ENCODE measurements at places on chromosomes 13 and 19.

GRCh38 chr19:927351-927779 lies 1.5 kb downstream of the ARID3A start:
- DNase-seq: no peak

DNA sequence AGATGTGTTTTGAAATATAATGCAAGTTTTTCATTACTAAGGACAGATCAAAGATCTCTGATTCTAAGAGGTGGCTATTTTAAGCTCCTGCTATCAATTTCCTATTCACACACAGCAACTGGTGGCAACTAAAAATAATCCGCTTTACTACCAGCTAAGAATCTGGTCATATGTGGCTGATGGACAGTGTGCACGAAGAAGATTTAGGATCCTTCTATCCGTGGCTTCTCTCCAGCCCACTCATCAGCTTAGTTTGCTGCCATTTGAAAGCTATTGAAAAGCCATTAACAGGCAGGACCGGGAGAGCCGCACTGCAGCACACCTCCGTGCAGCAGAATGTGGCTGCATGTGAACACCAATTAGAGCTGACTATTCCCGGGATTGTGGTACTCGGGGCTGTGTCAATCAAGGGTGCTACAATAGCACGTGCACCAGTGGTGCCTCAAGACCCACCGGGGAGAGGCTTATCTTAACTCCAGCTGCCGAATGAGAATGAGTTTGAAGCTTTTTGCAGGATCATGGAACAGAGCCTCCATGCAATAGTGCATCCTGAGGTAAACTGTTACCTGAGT lies at the start of gene MYO16:
Gene MYO16 (plus strand): TSS at position 431 of the 572 bp plus-strand sequence. CDS start 234 bp downstream, outside the sequence.
- peak; percentile 82 for DNase-seq

- DNase-seq: no peak
Measured at GRCh38 chr19:1409204-1410005, 2.0 kb downstream of the DAZAP1 start.

DNA sequence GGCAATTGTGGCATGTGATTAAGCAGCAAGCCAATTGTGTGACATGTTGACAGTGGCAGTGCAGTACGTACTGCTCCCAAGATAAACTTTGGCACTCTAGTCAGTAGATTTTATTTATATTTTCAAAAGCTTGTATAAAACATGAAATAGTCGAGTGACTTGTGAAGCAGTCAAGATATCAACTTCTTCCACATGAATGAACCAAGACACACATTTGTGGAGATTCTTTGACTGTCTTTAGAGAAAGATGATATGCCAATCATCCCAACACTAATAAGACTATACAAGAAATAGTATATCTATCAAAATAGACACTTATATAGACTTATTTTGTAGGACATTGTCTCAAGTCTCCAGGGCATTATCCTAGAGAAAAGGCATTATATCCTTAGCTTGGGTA lies 538.0 kb downstream of the DCT start:
- no peak for DNase-seq

- peak; percentile 93 for DNase-seq
Measured at GRCh38 chr13:108525827-108526226, 103.6 kb upstream of the MYO16 start.

GRCh38 chr13:83311886-83312577 lies 570.2 kb downstream of the SLITRK1 start:
- no peak for DNase-seq

DNA sequence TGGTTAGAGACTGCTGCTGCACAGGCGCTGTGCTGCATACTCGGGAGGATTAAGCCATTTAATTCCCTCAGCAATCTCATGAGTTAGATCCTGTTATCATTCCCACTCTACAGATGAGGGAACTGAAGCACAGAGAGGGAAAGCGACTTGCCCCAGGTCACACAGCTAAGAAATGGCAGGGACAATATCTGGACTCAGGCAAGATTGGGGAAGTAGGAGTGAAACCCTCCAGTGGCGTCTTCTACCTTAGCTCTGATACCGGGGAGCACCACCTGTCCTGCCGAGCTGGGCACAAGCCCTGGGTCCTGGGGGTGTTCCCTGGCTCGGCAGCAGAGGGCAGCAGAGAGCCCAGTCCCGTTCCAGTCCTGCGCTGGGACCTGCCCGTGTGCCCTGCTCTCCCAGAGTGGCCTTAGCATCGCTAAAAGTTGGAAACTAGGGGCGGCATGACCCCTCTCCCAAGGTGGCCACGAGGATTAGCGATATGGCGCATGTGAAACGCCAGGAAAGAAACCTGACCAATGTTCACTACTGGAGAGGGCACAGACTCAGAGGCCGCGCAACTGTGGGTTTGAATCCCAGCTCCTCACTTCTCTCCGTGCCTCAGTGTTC lies 20.5 kb downstream of the CYTH2 start:
- no peak for DNase-seq

GRCh38 chr19:5436106-5436947 lies 18.9 kb upstream of the ZNRF4 start:
- peak; percentile 73 for DNase-seq

GRCh38 chr13:92143766-92144165 lies 745.3 kb downstream of the GPC5 start:
- DNase-seq: no peak

DNA sequence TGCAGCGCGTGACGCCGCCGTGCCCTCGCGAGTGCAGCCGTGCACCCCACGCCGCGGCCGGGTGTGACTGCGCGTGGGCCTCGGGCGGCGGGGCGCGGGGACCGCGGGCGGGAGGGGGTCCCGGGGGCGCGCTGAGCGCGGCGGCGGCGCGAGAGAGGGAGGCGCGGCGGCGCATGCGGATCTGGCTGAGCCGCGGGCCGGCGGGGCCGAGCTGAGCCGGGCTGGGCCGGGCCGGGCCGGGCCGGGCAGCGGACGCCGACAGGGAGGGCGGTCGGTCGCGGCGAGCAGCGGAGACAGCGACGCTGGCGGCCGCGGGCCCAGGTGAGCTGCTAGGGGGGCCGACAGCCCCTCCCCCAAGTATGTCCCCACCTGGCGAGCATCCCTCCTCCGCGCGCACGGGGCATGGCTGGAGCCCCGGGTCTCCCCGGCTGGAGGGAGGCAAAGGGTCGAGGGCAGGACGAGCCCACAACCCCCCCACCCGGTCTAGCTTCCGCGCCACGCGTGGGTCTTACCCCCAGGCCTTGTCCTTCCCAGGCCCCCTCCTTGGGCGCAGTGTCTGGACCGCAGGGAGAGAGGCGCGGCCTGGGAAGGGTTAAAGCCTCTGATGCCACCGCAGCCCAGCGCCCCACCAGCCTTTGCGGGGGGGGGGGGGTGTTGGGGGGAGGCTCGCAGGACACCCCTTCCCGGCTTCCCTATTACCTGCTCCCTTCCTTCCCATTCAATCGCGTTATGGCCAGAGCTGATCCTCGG lies at the start of gene SPTBN4:
Gene SPTBN4 (plus strand): TSS at position 17 of the 750 bp plus-strand sequence. CDS start 5,621 bp downstream, outside the sequence.
- no peak for DNase-seq

- no peak for DNase-seq
Measured at GRCh38 chr13:111111376-111111937, 3.7 kb upstream of the ARHGEF7 start.

DNA sequence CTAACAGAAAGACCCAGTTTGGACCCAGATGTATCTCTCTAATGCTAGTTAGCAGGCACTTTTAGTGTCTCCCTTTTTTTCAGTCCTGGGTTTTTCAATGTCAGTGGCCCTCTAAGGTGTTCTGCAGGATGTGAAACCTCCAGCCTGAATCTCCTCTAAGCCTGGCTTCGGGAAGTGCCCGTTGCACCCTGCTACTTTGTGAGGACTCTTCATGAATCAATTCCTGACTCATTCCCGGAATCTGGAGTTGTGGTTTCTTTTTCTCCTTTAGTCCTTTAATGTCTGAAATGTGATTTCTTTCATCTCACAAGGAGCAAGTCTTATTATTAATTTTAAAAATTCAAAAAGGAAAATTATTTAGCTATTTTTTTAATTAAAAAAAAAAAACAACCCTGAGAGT lies 116.0 kb downstream of the ZNF536 start:
- DNase-seq: no peak

GRCh38 chr19:45469945-45470761 lies 2.4 kb downstream of the FOSB start:
- DNase-seq: no peak

GRCh38 chr19:57515255-57515654 lies 11.9 kb upstream of the ZNF549 start:
- DNase-seq: no peak

DNA sequence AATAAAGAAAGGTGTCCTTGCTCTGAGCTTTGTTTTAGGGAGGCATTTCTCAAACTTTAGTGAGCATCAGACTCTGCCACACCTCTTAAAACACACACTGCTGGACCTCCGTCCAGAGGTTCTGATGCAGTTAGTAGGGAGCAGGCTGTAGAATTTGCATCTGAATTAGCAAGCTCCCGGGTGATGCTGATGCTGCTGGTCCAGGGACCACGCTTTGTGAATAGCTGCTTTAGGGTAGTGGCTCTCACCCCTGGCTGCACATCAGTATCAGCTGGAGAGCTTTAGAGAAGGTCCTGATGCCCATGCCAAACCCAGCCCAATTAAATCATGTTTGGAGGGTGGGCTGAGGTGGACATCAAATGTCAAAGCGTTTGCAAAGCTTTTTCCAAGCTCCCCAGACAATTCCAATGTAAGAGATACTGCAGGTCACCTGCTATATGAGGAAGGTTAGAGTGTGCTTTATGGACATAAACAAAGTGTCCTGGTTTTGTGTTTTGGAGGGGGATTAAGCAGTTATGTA lies 3.6 kb downstream of the HTR2A start:
- DNase-seq: no peak

GRCh38 chr19:42203700-42204099 lies 13.8 kb downstream of the DEDD2 start:
- no peak for DNase-seq

- no peak for DNase-seq
Measured at GRCh38 chr19:15618321-15618720, 3.3 kb downstream of the CYP4F8 start.

DNA sequence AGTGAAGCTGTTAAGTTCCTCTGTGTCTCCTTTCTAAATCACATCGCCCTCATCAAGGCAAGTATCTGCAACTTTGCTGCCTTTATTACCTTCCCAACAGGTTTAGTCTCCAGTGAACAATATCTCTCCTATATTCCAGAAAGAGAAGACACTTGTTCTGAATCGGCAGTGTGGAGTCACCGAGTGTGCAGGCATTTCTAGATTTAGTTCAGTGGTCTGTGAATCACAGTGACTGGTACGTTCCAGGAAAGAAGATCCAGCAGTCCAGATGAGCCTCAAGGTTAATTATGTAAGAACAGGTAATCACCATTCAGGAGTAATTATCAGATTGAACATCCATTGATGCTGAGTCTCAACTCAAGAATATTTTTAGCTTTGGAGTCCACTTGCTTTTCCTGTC lies 497.0 kb downstream of the FOXO1 start:
- DNase-seq: no peak

- no peak for DNase-seq
Measured at GRCh38 chr19:38211766-38212165, 12.3 kb downstream of the DPF1 start.

DNA sequence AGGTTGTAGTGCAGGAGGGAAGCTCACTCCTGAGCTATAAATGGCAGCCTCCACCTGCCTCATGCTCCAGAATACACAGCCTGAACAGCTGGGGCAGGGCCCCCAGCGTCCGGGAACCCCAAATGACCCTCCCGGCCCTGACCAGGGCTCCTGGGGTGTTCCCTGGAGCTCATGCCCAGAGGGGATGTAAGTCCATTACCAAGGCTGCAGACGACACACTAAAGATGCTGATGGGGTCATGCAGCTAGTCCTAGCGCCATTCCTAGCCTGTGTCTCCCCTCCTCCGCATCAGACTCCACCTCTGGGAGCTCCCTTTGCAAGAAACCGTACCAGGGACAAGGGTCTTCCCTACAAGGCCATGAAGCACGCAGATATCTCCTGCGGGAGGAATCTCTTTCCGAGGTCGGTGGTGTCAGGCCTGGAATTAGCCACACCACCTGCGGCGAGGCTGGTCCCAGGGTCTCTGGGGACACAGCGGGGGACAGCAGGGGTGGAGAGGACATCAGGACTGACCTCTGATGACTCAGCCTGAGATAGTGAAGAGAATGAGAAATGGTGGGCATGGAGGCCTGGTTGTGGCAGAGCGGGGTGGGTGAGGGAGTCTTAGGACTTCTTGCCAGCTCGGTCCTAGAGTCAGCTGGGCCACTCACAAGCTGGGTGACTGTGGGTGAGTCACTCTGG lies 11.9 kb upstream of the TPM4 start:
- DNase-seq: no peak

DNA sequence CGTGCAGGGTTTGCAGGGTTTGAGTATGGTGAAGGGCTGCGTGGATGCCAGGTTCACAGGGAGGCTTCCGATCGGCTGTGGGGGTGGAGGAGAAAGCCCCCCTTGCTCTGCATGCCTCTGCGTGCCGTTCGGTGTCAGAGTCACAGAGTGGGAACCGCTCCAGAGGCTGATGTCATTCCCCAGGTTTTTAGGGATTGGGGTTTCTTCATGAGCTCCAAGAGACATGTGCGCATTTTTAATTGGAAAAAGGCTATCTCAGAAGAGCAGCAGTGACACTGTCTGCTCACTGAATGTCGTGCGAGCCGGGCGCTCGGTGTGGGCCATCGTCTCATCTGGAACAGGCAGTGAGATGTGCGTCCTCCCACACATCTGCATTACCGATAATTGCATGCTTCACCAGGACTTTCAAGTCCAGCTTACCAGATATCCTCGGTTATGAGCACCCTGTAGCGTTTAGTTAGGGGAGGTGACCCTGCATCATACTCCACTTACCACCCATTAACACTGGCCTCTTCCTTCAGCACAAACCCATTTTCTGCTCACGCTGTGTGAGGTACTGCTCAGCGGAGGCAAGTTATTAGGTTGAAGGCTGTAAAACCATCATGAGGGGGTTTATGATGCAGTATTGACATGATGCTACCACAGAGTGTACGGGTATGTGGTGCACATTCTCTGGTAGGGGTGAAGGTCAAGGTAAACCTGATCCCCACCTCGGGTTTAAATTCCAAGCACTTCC lies 1.7 kb downstream of the MCF2L start:
- no peak for DNase-seq

DNA sequence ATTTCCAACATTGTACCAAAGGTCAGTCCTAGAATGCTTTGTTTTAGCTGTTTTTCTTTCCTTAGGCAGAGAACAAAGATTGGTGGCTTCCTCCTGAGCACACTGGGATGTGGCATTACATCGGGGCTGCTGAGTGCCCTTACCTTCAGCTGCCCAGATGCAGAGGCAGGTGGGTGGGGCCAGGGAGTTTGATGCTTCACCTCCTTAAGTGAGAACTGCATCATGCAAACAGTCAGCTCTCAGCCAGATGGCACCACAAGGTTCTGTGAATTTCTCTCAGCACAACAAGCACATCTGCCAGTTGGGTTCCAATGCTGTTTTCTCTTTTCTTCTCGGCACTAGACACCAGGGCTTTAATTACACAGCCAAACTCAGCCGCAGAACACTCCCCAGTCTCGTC lies 87.4 kb upstream of the UBL3 start:
- DNase-seq: peak; percentile 92

DNA sequence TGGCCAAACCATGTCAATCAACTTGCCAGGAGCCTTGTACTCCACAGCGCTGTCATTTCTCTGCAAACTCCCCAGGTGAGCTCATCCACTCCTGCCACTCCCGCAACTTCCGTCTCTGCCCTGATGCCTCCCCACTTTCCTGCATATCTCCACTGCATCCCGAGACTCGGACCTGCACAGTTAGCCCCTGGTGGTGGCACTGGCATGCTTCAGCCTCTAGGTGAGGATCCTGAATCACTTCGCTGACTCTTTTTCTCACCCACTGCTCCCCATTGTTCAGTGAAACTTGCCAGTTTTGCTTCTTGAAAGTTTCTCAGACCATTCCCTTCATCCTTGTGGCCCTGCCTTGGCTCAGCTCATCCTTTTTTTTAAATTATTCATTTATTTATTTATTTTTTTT lies 3.4 kb upstream of the CTU1 start:
- no peak for DNase-seq

GRCh38 chr13:52651897-52652195 lies 790 bp upstream of the SUGT1 start:
- peak; percentile 36 for DNase-seq

All from NCI-H524 treated with DMSO at 0.1 percent for 48 hours (cell line).